ENCODE measurements at places on chromosomes 7 and 10. TPM values are rescaled to one million over a fixed set of nuclear protein-coding genes. Genes with fewer than 3 reads are reported as not detected.

The GTF2IRD1 gene
- polyA plus RNA-seq, result 51.2 TPM

The XRCC2 gene
- polyA plus RNA-seq, result 6.0 TPM

- no peak for DNase-seq
These were observed 75.9 kb upstream of the KMT2C start for GRCh38 chr7:152511736-152512135.

DNA sequence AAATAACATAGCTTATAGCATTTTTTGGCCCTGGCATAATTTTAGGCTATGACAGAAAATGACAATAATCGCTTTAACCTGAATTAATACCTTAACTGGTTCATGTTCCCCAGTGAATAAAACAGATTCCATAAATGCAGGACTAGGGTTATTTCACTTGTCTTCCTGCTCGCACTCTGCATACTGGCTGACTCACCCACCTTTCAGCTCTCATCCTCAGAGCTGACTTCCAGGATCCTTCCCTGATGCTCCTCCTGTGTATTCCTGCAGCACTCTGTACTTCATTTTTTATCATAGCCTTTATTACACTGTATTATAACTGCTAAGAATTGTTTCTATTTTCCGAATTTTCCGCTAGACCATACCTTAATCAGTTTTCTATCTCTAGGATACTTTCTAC is 123.7 kb downstream of the AVL9 start:
- no peak for DNase-seq

DNA sequence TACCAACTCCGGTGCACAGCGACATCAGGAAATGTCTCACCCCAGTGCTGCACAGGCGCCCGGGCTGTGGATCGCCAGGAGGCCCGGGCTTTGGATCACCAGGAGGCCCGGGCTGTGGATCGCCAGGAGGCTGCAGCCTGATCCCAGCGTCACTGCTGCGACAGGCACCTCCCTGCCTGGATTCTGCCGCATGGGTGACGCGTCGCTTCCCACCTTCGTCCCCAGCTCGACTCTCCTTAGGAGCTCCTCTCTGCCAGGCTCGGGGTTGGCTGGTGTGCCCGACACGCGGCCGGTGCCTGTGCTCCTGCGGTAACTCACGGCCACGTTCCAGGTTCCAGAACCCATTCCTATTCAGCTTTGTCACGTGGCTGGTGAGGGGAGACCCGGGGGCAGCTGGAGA is 257.5 kb downstream of the DNAJB6 start:
- DNase-seq, result no peak

GRCh38 chr10:118587881-118588651 is 7.4 kb downstream of the PRLHR start:
- DNase-seq, result no peak
